DMS 273 treated with DMSO at 0.1 percent for 48 hours (cell line): ENCODE measurements at places on chromosomes 3 and 15.
A peak's percentile ranks its signal among the peaks of the same experiment; 100 is the strongest.

GRCh38 chr15:83720468-83720867 is 66.5 kb downstream of the ADAMTSL3 start:
- no peak for DNase-seq

DNA sequence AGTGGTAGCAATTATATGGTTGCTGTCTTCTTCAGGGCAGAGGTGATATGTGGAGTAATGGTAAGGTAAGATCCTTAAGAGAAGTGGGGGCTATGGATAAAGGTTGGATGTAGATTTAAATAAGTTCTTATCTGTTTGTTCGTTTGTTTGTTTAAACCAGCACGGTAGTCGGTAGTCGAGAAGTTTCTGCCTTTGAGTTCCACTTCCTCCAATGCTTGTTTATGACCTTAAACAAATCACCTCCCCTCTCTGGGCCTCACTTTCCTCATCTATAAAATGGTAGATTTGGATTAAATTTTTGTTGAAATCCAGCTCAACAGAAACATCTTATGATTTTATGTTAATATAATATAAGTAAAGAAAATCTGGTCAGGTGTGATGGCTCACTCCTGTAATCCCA is 11.8 kb downstream of the DAPK2 start:
- DNase-seq, result no peak

DNA sequence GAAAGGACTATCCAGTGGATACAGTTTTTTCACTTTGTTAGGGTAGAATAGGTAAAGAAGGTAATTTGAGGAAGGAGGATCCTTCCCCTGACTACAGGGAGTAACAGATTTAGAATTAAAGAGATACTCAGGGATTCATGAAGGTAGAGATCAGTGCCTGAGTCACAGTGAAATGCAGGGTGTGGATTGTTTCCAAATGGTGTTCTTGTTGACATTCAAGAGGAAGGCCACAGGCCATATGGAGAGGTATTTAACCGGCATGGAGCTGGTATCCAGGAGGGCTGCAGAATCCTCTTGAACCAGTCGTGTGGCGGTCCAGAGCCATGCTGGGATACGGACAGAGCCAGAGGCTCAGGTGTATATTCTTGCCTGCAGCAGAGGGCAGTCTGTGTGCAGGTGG is 28.2 kb downstream of the GYG1 start:
- no peak for DNase-seq

DNA sequence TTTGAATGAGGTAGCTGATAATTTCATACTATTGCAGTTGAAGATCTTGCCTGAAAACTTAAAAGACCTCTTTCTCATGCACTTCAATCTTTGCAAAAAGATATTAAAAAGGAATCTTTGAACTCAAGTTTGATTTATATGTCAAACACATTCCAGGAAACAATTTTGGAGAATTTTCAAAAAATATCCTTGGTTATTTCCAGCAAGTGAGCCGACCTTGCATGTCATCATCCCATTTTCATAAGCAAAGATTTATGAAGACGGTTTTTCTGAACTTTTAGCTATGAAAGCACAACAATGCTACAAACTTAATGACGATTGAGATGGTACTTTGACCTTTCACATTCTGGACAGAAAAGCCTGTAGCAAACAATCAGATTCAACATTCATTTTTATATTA is 95.6 kb downstream of the RFX7 start:
- DNase-seq, result no peak

- no peak for DNase-seq
Measured at GRCh38 chr15:51780636-51781035, 29.2 kb downstream of the TMOD2 start.

GRCh38 chr3:197003461-197004385 is 25.9 kb downstream of the MELTF start:
- DNase-seq, result no peak

DNA sequence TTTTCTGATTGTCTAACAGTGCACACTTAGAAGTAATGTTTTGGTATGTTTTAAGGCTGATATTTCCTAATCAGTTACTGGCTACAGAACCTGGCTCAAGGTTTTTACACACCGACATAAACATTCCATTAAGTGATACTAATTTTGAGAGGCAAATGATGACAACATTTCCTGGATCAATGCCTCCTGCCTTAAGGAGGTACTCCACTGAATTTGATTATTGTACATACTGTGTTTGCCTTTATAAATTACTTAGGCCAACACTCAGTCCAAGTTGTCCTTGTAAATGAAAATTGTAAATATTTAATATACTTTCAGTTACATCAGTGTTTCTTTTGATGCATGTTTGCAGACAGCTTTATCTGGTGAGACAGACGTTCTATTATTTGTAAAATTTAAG is 24.2 kb upstream of the LXN start:
- no peak for DNase-seq

GRCh38 chr15:31337352-31338031 is 10.9 kb downstream of the KLF13 start:
- DNase-seq, result no peak

DNA sequence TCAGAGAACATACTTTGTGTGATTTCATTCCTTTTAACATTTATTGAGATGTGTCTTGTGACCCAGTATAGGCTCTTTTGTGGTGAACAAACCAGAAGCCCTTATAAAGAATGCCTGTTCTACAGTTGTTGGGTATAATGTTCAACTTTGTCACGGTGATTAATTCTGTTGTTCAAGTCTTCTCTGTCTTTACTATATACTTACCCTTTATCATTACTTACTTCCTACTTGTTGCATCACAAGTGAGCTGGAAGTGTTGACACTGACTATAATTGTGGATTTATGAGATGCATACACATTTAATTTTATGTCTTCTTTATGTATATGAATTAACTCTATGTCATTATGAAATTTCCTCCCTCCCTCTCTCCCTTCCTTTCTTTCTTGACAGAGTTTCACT is 59.7 kb upstream of the TBL1XR1 start:
- no peak for DNase-seq

GRCh38 chr3:73270839-73271483 is 209.5 kb downstream of the EBLN2 start:
- DNase-seq, result no peak

GRCh38 chr3:77319711-77320110 is 279.8 kb downstream of the ROBO2 start:
- peak; percentile 8 for DNase-seq

GRCh38 chr3:141680620-141681389 is 57.3 kb upstream of the RNF7 start:
- DNase-seq, result no peak

DNA sequence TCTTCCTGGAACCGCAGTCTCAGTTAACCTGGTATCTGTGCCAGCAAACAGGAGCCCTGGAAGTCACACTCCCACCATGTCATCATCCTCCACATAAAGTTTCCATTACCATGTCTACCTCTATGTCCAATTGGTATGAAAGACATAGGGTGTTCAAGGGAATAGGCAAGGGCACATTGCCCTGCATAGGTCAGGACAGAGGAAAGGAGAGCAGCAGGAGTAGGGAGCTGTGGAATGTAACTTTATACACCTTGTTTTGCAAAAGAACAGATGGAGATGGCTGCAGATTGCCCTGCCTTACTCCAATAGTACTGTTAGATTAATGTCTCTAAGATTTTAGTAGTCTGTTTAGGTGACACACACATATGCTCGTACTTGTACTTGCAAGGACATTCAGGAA is 1056.4 kb downstream of the NTRK3 start:
- DNase-seq, result peak; percentile 59

GRCh38 chr3:138588445-138588844 is 5.6 kb downstream of the CEP70 start:
- DNase-seq, result no peak

DNA sequence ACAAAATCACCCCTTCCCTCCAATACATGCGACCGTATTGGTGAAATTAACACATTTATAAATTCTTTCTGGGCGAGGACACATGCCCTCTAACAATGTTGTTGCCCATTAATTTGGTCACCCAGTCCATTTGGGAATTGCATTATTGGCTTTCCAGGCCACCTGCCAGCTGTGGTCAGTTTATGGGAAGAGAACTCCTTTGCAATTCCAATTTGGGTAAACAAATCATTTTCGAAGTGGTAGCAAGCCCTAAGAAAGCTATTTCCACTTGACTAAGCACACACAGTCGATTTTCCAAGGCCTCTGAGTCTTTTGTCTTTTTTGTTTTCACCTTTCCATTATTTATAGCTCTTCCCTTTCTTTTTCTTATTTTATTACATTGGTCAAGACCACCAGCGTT is 362.3 kb upstream of the RGMA start:
- DNase-seq, result no peak

DNA sequence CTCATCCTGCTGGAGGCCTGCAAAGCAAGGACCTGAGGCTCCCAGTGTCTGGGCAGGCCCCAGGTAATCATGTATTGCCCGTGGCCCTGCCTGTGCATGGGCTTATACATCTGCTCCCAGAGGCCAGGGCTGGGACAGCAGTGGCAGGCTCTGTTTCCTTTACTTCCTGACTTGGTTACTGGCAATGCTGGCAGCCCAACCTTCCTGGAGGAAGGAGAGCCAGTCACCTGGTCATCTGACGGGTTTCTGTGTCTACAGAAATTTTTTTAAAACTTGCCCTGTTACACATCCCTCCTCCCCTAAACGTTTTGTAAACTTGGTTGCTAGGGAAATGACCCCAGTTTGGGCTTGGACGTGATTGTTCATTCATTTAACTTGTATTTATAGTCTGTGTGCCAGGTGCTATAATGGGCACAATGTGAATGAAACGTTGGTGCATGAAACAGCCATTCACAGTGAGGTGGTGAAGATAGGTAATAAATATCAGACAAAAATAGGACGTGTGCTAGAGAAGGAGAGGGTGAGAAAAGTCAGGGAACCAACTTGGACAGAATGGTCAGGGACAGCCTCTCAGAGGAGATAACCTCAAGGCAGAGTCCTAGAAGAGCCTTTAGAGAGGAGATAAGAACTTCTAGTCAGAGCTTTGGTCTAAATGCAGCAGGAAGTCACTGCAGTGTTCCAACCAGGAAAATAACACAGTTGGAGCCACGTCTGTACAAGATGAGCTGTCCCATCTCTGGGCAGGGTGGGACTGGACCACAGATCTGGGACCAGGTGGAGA is 14.1 kb downstream of the TEX264 start:
- no peak for DNase-seq

DNA sequence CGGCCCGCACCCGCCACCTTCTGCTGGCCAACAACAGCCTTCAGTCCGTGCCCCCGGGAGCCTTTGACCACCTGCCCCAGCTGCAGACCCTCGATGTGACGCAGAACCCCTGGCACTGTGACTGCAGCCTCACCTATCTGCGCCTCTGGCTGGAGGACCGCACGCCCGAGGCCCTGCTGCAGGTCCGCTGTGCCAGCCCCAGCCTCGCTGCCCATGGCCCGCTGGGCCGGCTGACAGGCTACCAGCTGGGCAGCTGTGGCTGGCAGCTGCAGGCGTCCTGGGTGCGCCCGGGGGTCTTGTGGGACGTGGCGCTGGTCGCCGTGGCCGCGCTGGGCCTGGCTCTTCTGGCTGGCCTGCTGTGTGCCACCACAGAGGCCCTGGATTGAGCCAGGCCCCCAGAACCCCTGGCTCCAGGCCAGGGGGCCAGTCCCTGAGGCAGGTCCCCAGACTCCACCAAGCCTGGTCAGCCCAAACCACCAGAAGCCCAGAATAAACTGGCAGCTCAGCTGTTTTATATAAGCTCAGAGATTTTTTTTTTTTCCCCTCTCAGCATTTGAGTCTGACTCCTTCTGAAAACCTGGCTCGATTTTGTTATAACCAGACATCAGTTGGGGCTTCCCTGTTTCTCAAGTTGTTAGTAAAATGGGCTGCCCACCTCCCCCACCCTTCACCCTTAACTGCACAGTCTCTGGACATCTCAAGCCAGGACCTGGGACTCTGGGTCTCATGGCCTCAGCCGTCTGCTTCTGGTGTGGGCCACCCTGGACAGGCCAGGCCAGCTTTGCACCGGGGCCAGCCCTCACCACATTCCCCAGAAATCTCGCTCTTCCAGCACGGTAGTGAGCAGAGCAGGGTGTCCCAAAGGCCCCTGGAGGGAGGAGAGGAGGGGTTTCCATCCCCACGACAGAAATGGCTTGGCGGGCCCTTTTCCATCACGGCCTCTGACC is 1.6 kb downstream of the GP9 start:
- no peak for DNase-seq

DNA sequence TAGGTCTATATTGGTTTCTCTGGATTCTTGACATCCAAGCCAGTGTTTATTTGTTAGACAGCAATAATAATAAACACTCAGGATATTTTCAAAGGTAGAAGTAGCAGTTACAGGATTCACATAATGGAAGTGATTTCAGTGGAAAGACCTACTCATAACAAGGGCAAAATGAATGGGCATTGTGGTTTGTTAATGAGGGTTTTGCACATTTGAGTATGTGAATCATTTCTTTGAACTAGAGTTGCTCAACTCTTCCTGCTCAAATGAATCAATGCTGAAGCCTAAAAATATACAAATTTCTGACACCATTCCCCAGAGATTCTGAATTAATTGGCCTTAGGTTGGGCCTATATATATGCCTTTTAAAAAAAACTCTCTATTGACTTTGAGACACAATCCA is 4.1 kb upstream of the COL6A5 start:
- DNase-seq, result no peak

DNA sequence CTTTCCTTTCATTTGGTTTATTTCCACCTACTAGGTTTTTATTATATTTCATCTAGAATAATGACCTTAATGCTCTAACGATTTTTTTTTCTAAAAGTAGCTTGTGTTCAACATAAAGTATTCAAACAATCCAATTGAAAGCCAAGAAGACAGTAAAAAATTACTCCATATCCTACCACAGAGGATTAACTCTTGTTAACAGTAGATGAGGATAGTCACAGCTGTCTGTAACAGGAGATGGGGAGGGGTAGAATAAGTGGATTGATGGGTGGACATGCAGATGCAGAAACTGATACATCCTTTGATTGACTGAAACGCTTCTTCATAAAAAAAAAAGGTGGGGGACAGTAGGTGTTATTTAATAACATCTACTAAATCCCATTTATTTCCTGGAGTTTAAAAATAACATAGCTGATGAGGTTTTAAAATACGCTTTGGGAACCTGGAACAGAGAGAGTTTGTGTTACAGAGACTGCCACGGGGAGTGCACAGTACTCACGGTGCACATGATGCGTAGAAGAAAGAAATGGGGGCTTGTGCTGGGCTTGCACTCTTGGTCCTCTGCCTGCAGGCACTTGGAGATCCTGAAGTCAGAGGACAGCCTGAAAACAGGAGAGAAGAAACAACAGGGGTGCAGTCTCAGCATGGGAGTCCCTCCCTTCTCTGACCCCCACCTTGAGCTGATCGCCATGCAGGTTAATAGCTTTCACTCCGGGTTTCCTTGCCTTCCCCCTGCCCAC is 226.7 kb downstream of the THSD4 start:
- no peak for DNase-seq

GRCh38 chr15:79329171-79329611 is 18.3 kb downstream of the TMED3 start:
- no peak for DNase-seq

DNA sequence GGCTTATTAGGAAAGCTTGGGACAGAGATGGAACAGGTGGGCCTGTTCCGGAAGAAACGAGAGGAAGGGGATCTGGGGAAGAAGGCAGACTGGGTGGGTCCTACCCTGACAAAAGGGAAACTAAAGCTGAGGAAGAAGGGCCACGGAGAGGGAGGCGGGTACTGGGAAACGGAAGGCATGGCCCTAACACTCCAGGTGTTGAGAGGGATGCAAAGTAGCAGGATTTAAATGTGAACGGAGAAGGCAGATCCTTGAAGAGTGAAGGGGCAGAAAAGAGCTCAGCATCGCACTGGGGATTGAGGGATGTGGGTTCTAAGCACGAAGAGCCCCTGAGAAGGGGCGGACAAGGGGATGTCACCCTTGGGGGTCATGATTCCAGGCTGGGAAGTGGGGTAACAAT is 735 bp downstream of the STIMATE start:
- no peak for DNase-seq
